Activated naive CD4-positive, alpha-beta T cell treated with Interleukin-2 at 50 U/mL for 16 hours (primary cell): ENCODE measurements at places on chromosomes 13 and 19.

GRCh38 chr13:110212529-110212928, 94.4 kb downstream of the COL4A1 start:
- DNase-seq, result no peak

DNA sequence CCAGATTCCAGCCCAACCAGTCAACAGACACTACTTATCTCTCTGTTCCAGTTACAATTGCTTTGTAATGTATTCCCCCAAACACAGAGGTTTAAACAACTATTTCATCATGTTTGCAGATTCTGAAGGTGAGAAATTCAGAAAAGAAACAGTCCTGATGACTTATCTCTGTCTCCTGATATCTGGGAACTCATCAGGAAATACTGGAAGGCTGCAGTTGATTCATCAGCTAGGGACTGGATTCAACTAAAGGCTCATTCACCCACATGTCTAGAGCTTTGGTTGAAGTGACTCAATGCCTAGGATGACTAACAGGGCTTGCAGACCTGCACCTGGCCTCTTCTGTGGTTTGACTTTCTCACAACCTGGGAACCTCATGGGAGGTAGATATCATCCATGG, 56.6 kb upstream of the GPC6 start:
- no peak for DNase-seq

GRCh38 chr13:51786425-51787265, 17.3 kb downstream of the DHRS12 start:
- no peak for DNase-seq

GRCh38 chr19:2729943-2730818, 9.0 kb upstream of the DIRAS1 start:
- DNase-seq, result no peak

GRCh38 chr19:58338825-58339558, 12.2 kb downstream of the ZSCAN22 start:
- DNase-seq, result no peak

- no peak for DNase-seq
These were observed 44.0 kb downstream of the WDFY2 start for GRCh38 chr13:51628059-51628852.

- DNase-seq, result no peak
These were observed 1.2 kb upstream of the NUP62 start for GRCh38 chr19:49930483-49931011.

GRCh38 chr19:19429361-19429760, 23.9 kb downstream of the GATAD2A start:
- DNase-seq, result no peak

- DNase-seq, result no peak
These were observed 7.1 kb downstream of the PNMA8B start for GRCh38 chr19:46488551-46488950.

GRCh38 chr19:10946958-10947657, 13.7 kb upstream of the SMARCA4 start:
- no peak for DNase-seq

DNA sequence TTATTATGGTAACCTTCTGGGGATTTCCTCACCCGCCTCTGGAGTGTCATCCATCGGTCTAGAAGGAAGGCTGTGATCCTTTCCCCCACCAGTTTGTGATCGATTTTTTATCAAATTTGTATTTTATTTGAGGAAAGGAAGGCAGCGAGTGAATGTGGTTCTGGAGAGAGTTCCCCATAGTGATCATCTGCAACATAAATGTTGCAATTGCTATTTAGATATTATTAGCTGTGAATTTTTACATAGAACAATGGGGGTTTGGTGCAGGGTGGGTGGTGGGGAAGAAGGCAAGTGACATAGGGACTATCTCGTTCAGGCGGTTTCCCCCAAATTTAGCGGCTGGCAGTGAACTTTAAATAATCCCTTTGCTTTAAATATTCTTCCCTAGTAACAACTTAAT, 1.2 kb downstream of the CDK8 start:
- DNase-seq, result no peak

DNA sequence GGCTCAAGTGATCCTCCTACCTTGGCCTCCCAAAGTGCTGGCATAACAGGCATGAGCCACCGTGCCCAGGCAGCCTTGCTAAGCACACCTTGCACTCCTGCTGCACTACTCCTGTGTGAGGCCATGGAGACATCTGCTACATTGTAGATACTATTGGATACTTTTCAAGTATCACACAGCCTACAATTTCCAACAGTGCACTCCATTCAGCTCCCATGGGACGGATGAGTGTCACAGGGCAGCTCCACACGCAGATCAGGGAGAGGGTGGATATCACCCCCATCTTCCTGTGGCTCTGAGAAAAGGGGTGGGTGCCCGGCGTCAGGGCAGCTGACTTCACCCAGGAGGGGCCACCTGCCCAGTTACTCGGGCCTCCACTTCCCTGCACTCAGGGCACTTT, 39.1 kb upstream of the CCNE1 start:
- no peak for DNase-seq

DNA sequence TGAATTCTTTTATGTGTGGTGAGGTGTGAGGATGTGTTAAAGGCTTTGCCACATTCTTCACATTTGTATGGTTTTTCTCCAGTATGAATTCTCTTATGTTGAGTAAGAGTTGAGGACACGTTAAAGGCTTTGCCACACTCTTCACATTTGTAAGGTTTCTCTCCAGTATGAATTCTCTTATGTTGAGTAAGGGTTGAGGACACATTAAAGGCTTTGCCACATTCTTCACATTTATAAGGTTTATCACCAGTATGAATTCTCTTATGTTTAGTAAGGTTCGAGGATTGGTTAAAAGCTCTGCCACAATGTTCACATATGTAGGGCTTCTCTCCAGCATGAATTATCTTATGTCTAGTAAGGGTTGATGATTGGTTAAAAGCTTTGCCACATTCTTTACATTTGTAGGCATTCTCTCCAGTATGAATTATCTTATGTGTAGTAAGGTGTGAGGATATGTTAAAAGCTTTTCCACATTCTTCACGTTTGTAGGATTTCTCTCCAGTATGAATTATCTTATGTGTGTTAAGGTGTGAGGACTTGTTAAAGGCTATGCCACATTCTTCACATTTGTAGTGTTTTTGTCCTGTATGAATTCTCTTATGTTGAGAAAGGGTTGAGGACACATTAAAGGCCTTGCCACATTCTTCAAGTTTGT, 27.1 kb downstream of the ZNF724 start:
- DNase-seq, result no peak

DNA sequence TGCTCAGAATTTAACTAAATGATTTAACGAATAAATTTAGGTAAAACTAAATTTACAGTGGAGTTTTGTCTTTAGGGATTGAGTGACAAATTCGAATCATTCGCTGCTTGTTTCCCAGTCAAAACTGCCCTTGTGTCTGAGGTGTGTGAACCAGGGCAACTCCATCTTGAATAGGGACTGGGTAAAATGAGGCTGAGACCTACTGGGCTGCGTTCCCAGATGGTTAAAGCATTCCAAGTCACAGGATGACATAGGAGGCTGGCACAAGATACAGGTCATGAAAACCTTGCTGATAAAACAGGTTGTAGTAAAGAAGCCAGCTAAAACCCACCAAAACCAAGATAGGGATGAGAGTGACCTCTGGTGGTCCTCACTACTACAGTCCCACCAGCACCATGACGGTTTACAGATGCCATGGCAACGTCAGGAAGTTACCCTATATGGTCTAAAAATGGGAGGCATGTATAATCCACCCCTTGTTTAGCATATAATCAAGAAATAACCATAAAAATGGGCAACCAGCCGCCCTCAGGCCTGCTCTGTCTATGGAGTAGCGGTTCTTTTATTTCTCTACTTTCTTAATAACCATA, 10.2 kb upstream of the ANKRD10 start:
- DNase-seq, result no peak

DNA sequence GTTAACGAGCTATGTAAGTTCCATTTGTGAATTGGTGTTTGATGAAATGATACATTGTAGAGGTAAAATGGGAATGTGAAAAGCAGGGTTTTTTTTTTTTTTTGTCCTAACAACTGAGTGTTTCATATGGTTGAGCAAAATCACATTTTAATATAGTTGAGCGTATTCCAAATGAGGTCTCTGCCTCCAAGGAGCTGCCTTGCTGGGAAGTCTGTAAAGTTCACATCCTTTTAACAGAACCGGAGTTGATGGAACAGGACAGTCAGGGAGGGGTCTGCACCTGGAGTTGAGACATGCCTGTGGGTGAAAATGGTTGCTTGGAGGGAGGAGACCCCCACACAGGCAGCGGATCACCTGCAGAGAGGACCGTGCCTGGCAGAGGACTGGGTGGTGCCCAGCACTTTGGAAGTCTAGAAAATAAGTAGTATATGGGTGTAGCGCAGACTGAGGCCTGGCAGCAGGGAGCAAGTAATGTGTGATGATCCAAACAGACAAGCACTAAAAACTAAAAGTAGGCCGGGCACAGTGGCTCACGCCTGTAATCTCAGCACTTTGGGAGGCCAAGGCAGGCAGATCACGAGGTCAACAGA, 75.2 kb upstream of the UBAC2 start:
- DNase-seq, result no peak
